ENCODE measurements at places on chromosomes 6 and 20.

DNA sequence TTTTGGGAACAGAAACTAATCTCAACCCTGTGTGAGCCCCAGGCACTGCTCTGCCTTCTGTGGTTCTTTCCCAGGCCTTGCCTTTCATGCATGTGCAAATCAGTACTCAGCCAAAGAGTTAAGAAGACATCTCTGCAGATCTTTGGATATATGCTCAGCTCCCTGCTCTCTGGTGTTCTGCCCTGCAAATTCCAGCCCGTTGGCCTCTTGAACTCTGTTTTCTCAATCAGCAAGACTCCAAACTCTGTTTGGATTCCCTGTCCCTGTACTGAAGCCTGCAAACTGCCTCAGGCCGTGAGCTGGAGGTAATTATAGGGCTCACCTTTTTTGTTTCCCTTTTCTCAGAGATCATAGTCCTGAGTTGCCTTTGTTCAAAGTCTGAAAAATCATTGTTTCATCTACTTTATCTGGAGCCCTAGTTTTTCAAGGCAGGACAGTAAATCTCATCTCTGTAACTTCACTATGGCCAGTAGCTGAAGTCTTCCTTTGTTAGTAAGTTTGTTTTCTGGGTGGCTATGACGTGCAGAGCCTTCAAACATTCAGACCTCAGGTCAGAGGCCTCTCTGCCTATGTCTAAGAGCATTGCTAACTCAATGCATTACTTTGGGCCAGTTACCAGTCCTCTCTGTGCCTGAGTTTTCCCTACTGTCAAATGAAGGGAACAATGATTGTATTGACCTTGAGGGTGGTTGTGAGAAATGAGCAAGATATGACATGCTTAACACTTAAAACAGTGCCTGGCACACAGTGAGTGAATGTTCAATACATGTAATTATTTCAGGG lies 15.9 kb upstream of the MDFI start:
- DNase-seq: no peak

DNA sequence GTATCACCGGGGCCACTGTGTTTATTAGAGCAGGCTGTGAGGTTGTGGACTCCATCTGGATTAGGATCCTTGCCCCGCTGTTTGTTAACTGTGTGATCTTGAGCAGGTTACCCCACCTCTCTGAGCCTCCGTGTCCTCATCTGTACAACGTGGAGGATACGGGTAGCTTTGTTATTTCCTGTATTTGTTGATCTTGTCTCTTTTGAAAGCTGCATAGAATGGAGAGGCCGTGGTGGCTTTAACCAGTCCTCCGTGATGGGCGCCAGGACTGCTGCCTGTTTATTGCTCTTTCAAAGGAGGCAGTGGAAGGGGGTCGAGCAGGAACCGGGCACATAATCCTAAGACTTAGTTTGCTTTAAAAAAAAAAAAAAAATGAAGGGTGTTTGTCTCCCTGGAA lies 22.9 kb downstream of the BCAS4 start:
- DNase-seq: no peak

- DNase-seq: no peak
These were observed 34.3 kb downstream of the SRC start for GRCh38 chr20:37379967-37380828.

DNA sequence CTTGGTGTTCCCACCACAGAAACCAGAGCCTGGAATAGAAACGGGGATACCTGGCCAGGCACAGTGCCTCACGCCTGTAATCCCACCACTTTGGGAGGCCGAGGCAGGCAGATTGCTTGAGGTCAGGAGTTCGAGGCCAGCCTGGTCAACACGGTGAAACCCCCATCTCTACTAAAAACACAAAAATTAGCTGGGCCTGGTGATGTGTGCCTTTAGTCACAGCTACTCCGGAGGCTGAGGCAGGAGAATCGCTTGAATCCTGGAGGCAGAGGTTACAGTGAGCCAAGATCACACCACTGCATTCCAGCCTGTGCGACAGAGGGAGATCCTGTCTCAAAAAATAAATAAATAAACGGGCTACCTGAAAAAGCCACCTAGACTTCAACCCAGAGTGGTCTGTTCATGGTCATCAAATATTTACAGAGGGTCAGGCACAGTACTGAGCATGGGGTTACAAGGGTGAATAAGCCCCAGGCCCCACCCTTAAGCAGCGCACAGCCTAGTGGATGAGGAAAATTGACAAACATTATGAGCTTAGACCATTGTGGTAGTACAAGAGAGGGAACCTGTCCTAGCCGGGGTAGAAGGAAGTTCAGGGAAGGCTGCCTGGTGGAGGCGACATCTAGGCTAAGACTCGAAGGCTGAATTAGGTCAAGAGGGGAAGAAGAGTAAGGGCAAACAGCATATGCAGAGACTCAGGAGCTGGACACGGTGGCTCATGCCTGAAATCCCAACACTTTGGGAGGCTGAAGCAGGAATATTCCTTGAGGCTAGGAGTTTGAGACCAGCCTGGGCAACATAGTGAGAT lies 7.2 kb upstream of the PCIF1 start:
- DNase-seq: no peak

DNA sequence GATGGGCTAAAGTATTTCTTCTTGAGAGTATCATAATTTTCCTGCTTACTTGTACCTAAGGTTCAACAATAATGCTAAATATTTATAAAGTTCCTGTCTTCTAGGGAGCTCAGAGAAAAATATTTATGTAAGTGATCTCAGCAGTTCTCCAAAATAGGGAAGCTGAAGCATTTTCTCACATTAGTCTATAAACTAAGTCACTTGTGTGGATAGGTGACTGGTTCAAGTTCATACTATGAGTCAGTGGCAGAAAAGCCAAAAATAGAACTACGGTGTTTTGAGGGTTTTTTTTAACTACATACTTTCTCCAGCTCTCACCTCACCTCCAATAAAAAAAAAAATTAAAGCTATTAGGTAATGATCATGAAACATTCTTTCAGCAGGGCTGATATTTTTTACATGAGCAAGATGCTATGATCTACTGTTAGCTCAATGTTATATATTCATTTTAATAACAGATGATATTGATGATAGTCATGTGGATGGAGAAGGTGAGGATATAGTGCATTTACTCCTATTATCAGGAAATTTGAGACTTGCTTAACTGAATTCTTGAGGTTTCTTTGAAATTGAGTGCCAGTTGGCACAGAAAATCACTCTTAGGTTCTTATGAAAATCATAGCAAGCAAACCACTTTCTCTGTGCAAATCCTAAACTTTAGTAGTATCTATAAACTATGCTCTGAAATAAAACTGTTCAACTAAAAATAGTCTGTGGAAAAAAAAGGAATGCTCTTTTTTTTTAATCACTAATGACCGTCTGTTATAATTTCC lies 4.1 kb upstream of the MOXD1 start:
- DNase-seq: no peak

- no peak for DNase-seq
These were observed 71.9 kb upstream of the NHSL1 start for GRCh38 chr6:138571181-138571580.

DNA sequence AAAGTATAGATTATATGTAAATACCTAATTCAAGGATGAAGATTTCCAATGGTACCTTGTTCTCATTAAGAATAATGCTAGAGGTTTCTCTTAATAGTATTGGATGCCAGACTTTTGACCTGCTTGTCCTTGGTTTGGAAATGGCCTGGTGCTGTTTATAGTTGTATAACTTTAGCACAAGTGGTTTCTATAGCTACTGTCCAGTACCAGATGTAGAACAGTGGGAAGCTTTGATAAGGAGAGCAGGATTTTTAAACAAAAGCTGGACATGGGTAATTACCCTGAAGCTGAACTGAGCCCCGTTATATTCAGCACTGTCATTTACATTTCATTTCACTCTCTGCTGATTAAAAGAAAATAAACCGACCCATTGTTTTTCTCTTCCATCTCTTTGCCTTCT lies 43.7 kb downstream of the TRMT11 start:
- DNase-seq: no peak

- DNase-seq: no peak
These were observed 3.1 kb downstream of the NOP56 start for GRCh38 chr20:2655331-2656116.

DNA sequence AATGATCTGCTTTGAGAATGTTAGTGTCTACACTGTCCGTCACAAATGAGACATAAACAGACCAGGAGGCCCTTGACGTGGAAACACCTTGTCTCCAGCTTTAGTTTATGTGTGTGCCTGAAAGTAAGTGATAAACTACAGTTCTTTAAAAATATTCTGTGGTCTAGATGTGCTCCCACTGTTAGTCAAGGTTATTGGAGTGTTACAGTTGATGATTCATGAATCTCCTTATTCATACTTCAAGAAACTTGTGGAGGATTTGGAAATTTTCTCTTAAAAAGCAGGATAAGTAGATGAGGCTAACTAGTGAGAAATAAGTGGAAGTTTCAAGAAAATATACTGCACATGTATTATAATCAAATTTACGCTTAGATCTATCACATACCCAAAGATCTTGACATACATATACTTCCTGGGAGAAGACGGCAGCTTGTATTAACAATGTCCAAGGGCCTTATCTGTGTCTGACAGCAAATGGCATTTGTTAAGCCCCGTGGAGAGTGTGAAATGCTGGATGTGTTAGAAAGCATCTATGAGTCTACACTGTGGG lies 90.5 kb upstream of the MBOAT1 start:
- DNase-seq: no peak

DNA sequence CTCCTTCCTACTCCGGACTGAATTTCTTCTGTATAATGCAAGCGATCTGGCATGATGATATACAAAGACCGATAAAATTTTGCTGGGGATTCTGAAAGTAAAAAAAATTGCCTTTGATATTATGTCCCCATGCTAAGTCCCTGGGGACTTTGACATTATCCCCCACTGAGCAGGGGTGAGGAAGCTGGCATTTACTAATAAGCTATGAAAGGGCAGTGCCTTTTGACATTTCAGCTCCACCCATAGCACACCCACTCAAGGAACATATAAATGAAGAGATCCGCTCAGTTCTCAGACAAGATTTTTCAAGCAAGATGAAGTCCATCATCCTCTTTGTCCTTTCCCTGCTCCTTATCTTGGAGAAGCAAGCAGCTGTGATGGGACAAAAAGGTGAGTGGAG lies at the start of gene SEMG2:
Gene SEMG2 (plus strand): TSS at position 298 of the 400 bp plus-strand sequence. CDS start 17 bp downstream, at position 315.
- no peak for DNase-seq

DNA sequence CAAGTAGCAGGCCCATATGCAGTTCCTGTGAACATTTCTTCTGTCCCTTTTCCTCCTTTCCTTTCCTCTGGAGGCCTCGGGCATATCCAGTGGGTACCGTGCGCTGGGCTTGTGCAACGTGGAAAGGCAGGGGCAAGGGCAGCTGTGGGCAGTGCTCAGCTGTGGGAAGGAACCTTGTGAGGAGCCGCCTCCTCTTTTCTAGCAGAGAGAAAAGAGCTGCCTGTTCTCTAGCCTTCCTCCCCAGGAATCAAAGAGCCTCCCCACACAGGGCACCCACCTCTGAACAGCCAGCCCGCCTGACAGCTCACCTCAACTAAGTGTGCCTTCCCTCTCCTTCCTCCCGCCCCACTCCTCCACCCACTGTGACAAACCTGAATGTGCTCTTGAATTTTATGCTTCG lies 143.3 kb upstream of the HDDC2 start:
- no peak for DNase-seq
